ENCODE measurements at places on chromosomes 5 and 9.

DNA sequence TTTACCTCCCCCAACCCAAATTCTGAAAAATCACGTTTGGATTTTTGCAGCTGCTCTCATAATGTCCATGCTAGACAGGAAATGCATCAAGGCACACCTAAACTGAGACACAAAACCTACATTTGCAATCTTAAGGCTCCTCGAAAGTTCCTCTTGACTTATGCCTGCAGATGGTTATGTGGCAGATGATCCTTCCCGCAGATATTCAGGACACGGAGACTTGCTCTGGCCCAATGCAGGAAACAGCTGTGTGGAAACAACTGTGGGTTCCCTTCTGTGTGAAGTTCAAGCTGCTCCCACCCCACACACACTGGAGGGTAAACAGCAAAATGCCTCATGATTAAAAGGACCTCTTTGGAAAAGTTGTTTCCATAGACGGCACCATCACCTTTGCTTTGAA, 253.8 kb downstream of the EBF1 start:
- DNase-seq: no peak

DNA sequence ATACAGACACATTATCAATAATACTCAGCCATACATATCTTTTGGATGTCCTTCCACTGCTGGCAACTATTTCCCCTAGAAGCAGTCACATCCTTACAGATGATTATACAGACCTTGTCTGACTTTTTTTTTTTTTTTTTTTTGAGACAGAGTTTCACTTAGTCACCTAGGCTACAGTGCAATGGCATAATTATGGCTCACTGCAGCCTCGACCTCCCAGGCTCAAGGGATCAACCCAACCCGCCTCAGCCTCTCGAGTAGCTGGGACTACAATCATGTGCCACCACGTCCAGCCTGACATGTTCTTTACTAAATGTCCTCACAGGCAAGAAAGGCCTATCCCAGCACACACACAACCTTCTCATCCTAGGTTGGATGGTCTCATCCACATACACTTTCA, 24.0 kb downstream of the NR6A1 start:
- DNase-seq: no peak

GRCh38 chr9:84667571-84668195, 1.8 kb upstream of the NTRK2 start:
- no peak for DNase-seq

- no peak for DNase-seq
Measured at GRCh38 chr5:56829137-56829908, 14.0 kb downstream of the MAP3K1 start.

DNA sequence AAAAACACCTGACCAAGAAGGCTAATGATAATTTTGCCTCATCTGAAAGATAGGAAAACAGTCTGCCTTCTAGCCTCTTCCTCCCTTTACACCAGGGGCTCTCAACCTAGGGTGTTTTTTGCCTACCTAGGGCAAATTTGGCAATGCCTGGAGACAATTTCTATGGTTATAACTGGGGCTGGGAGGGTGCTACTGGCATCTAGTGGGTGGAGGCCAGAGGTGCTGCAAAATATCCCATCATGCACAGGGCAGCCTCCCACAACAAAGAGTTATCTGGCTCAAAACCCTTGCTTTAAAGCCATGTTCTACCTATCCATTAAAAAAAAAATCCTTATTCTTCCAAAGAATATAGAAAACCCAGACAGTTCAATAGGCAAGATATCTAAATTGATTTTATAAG, 45.0 kb upstream of the NR3C1 start:
- DNase-seq: no peak

GRCh38 chr9:126715382-126715781, 89.5 kb upstream of the ZBTB43 start:
- DNase-seq: no peak

GRCh38 chr5:160497878-160498277, 76.2 kb downstream of the PTTG1 start:
- no peak for DNase-seq

All from stimulated activated CD8-positive, alpha-beta memory T cell treated with anti-CD3 and anti-CD28 coated beads, Interleukin-4, amount 100 ng/mL, for 4 hours (primary cell).